Hematopoietic multipotent progenitor cell treated with erythropoietin and hydrocortisone succinate and interleukin-3 and kit ligand, for 15 days (in vitro differentiated cells): ENCODE measurements at places on chromosomes 3 and 15.

GRCh38 chr3:137763594-137763938, 549 bp upstream of the SOX14 start:
- no peak for DNase-seq

DNA sequence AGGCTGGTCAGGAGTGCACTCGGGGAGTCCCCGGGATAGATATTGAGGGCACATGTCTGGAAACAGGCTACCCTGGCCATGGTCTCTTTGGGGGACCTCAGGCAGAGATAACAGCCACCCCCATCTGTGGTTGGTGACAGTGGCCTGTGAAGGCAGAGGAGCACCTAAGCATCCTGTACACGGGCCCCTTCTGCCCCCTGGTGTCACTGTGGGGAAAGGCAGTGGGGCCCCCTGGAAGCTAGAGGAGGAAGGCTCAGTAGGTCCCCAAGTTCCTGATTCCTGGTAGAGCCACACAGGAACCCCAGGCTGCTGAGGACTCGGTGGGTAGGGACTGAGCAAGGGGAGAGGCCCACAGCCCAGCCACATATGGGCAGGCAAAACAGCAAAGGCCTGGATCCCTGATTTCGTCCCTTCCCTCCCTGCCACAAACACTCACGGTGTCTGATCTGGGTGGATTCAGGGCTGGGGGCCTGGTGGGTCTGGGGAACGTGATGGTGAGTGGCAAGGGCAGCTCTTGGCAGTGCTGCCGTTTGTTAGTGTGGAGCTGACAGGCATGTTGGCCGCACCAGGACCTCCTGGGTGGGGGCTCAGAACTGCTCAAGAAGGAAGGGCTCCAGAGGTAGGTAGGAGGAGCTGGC, 14.1 kb upstream of the CXCR6 start:
- peak; percentile 61 for DNase-seq

DNA sequence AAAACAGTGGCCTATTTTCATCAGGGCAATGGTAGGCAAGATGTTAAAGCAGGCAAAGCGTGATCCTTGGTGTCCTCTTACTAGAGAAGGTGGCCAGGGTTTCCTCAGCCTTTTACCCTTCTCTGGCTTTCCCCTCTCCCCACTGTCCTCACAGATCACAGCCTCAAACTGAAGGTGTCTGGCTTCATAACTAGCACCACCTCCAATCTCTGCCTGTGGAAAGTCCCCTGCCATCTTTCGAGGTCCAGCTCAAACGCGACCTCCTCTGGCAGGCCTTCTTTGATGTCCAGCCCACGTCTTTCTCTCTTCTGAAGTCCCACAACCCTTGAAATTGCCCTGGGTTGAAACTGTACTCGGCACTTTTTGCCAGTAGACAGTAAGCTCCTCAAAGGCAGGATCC, 35.9 kb downstream of the CYP19A1 start:
- no peak for DNase-seq

- DNase-seq: peak; percentile 75
Observed at GRCh38 chr3:195863121-195864061, 45.0 kb downstream of the TNK2 start.

GRCh38 chr15:70625438-70625837, 137.9 kb downstream of the UACA start:
- no peak for DNase-seq
